NCI-H526 treated with DMSO at 0.1 percent for 48 hours (cell line): ENCODE measurements at places on chromosomes 13 and 19.

- no peak for DNase-seq
Measured at GRCh38 chr19:30309905-30310601, 62.1 kb upstream of the ZNF536 start.

DNA sequence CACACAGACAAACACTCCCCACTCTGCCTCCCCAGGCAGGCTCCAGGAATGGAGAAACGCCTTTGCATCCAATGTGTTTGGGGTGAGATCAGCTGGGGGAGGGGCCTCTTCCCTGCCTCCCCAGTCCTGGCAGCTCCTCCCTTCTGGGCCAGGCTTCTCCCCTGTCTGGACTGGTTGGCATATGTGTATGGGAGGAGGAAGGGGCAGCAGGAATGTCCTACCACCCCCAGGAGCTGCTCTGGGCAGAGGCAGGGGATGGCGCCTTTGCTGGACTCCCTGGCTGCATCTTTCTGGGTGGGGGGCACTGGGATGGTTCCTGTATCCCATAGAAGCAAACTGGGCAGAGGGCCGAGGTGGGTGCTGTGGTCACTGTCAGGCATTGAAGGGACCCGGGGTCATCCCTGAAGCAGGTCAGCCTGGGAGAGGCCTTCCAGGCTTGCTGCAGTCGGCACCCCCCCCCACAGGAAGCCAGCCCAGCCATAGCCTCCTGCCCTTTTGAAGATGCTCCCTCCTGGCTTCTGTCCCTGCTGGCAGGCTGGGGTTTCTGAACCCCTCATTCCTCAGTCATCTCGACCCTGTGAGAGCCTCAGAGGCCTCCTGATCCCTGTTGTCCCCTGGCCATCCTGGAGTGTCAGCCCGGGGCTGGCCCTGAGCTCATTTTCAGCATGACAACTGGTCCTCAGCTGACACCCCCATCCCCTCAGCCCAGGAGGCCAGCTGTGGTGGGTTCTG is 21.2 kb upstream of the SLC7A10 start:
- no peak for DNase-seq

DNA sequence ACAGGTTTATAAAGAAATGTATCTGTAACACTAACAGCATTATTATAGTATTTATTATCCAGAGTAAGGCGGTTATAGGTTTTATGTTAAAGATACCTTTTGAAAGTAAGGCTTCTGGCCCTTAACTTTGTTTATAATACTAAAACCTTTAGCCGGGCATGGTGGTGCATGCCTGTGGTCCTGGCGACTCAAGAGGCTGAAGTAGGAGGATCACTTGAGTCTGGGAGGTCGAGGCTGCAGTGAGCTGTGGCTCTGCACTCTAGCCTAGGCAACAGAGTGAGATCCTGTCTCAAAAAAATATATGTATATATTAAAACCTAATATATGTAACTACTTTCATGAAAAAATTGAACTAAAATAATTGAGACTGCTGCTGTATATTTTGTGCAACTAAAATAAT is 98.7 kb upstream of the KLF5 start:
- no peak for DNase-seq

- DNase-seq = no peak
Measured at GRCh38 chr13:113845055-113845454, 18.8 kb downstream of the GAS6 start.

DNA sequence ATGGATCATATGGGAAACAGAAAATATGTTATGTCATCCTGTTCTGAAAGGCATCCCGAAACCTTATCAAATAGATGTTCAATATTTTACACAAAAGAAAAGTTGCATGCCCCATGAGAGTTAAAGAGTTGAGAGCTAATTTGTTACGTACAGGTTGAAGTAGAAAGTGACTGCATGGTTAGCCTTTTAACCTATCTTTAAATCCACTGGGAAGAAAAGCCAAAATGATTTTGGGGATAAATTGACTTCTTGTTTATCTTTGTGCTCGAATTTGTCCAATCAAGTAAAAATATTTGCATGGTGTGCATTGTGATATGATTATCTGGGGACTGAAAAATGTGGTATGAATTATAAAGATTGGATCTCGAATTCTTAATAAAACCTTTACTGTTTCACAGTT is 230.1 kb downstream of the POSTN start:
- DNase-seq = no peak

DNA sequence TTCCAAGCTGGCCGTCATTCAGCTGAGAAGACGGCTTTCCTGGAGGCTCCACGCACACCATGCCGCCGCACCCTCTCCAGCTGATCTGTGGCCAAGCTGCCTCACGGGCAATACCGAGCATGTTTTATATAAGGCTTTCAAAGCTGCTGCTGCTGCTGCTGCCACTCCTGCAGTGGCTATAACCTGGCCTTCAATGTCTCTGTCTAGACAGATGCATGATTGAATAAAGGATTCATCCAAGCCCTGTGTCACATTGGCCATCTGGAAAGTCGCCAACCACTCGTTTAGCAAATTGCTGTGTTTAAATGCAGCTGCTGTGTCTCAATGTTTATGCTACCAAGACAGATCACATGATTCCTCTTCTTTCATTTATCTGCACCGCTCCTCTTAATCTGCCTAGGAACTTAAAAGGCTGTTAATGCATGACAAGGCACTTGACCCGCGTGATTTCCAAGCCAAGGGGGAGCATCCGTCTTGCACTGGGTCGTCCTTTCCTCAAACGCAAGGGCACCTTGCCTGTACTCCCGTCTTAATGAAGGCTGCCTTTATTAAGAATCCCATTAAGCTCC is 114.3 kb downstream of the TEX26 start:
- peak; percentile 74 for DNase-seq

- DNase-seq = no peak
Measured at GRCh38 chr13:54226876-54227275, 1198.3 kb downstream of the OLFM4 start.

- peak; percentile 47 for DNase-seq
Measured at GRCh38 chr19:11881151-11881800, 6.3 kb upstream of the ZNF69 start.
